Effector CD4-positive, alpha-beta T cell (primary cell): ENCODE measurements at places on chromosomes 2 and 18.

- no peak for DNase-seq
Measured at GRCh38 chr2:16254356-16254965, 314.1 kb downstream of the MYCN start.

DNA sequence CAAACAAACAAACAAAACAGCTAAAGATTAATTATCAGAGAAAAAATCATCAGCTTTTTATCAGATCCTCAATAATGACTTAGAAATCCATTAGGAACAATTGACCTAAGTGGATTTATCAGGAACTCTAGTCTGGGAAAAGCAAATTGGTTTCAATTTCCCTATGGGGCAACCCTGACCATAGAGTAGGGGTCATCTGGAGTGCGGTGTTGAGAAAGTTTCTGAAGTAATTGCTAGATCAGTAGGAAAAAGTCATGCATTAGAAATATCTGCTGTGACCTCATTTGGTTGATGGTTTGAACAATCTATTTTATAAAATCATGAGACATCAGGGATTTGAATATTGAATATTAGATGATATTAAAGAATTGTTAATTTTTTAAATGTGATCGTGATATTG lies 507.9 kb downstream of the TXNL1 start:
- DNase-seq = no peak

- no peak for DNase-seq
Measured at GRCh38 chr2:119827866-119828507, 68.3 kb downstream of the PTPN4 start.

DNA sequence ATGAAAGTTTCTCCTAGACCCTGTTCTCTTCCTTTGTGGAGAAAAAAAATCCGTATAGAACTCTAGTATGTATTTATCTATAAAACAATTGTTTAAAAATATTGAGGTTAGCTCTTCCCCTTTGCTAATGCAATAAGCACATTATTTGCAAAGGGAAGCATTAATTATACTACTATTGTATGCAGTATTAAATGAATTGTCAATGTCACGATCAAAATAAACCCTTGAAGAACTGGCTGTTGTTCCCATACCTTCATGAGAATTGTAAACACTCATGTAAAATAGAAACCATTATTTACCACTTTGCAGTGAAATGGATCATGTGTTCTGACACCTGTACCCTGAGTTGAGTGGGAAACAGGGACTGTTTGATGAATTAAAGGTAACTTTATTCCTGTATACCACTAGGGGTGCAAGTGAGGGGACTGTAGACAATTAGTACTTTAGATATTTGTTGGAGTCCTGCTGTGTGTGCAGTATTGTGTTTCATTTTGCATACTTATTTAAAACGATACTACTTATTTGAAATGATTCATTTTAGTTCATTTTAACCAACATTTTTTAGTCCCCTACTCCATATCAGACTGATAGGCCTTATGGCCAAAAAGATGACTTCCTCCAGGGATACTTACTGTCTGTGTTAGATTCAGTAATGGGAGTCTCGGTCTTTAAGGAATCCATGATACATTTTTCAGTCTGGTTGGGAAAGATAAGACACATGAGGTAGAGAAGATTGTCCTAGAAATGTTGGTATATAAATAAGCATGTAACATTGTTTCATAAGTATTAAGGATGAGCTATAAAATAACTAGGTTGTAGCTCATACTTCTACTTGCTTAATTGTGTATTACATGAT lies 7.9 kb downstream of the PKP4 start:
- no peak for DNase-seq

GRCh38 chr2:18903750-18904149 lies 314.4 kb upstream of the NT5C1B start:
- no peak for DNase-seq

DNA sequence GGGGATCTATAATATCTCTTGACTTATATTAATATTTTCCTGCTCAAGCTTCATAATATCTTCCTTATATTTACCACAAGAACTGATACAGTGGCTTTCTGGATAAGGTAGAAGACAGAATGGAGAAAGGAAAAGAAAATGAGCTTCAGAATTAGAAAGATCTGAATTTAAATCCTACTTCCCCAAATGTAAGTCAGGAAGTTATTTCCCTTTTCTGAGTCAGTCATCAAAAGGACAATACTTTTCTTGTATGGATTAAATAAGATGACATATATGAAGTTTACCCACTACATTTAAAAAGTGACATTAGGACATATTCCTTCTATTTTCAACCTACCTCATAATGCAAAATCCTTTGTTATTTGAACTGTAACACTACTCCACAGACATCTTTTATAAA lies 19.0 kb downstream of the KRCC1 start:
- no peak for DNase-seq
